Non-pigmented ciliary epithelial cell (primary cell): ENCODE measurements at places on chromosomes 5 and 9.

- DNase-seq, result peak; percentile 56
Measured at GRCh38 chr9:134775081-134775951, 105.3 kb upstream of the FCN2 start.

- no peak for DNase-seq
Measured at GRCh38 chr9:87581513-87581912, 83.8 kb downstream of the DAPK1 start.

GRCh38 chr5:124207118-124207517 lies 539.3 kb downstream of the ZNF608 start:
- no peak for DNase-seq

DNA sequence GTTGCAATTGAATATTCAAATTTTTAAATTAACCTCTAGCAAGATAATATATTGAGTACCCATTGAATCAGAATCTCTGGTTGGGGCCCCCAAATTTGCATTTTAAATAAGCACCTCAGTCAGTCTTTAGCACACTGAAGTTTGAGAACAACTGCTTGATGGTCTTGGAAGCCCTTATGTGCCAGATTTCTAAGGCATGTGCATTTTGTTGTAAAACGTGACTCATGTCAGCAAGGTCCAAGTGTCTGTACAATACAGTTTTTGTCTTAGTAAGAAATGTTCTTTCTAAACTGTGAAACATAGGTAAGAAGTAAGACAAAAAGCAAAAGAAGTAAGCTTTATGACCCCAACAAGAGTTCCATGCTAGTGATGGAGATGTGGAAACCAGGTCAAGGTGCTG lies 59.1 kb upstream of the PHF2 start:
- DNase-seq, result no peak

- DNase-seq, result no peak
Measured at GRCh38 chr9:93595861-93596365, 19.5 kb downstream of the PHF2 start.

GRCh38 chr5:72600391-72600981 lies 93.3 kb upstream of the ZNF366 start:
- DNase-seq, result peak; percentile 76

GRCh38 chr5:43437062-43437660 lies 25.0 kb upstream of the CCL28 start:
- no peak for DNase-seq

GRCh38 chr5:139964994-139965565 lies 78.0 kb downstream of the NRG2 start:
- DNase-seq, result no peak
